ENCODE measurements at places on chromosomes 13 and 19. TPM values are rescaled to one million over a fixed set of nuclear protein-coding genes. Genes with fewer than 3 reads are reported as not detected.

SPC24 gene
- total RNA-seq, result 0.62 TPM

DNA sequence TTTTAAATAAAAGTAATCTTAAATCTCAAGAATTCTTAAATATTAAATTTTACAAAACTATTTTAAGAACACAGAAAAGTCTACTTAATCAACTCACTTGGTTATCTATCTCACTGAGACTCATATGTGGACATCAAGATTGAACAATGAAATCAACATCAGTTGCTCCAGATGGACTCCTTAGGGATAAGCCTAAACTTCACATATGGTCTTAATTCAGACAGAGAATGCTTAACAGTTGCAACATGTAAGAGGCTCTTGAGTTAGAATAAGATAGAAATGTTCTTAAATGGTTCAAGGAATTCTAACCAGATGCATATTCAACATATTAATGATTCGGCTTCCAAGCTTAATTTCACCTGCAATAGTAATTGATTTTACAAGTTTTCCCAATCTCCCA, 1730.9 kb downstream of the PCDH9 start:
- H3K4me1 ChIP-seq, result no peaks in the 10 kb centered on the region
- H3K27ac ChIP-seq, result no peak overlapping the region
- H3K27me3 ChIP-seq, result no peaks in the 10 kb centered on the region

CEACAM20 gene
- not detected for total RNA-seq

DNA sequence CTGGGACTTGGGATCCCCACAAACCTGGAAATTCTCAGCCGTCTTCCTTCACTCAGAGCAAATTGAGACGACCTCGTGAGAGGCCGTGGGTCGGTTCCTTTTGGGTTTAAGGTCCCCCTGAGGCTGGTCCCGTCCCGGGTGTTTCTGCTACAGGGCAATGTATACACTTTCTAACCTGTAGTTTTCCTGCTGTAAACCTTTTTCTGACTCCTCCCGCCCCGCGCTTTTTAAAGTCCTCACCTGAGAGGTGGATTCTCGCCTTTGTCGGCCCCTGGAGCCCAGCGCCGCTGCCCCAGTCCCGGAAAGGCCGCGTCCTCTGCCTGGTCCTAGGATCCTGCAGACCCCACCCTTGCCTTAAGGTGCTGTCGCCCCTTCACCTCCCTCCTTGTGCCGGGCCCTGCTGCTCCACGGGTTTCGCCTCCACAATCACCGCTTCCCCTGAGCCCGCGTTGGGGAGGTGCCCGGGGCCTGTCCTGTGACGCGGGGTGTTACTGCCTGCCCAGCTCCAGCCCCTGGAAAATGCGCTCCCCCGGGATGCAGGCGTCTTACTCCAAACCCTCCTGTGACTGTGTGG, 391 bp downstream of the ZNF761 start:
- no peaks in the 10 kb centered on the region for H3K27me3 ChIP-seq
- peaks cover 2% of the 10 kb centered on the region for H3K36me3 ChIP-seq
- H3K27ac ChIP-seq, result peak overlapping the region; percentile 96

PSG11 gene
- total RNA-seq, result 0.37 TPM

DNA sequence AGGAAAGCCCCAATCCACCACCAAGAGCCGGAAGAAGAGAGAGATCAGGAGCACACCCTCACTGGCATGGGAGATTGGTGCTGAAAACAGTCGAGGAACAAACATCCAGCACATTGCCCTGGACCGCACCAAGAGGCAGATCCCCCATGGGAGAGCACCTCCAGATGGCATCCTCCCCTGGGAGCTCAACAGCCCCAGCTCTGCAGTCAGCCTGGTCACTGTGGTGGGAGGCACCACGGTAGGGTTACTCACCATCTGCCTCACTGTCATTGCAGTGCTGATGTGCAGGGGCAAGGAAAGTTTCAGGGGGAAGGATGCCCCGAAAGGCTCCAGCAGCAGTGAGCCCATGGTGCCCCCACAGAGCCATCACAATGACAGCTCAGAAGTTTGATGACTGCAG, 110.2 kb downstream of the STOML3 start:
- DNase-seq, result no peak
- no peak overlapping the region for H3K27ac ChIP-seq
- H3K27me3 ChIP-seq, result peaks cover 21% of the 10 kb centered on the region
- no peaks in the 10 kb centered on the region for H3K36me3 ChIP-seq
- no peak overlapping the region for H3K4me3 ChIP-seq

GRCh38 chr13:49436890-49437289, 7.0 kb downstream of the CAB39L start:
- no peak overlapping the region for H3K4me3 ChIP-seq
- H3K36me3 ChIP-seq, result peaks cover 5% of the 10 kb centered on the region
- H3K4me1 ChIP-seq, result peaks cover 8% of the 10 kb centered on the region
- H3K27me3 ChIP-seq, result no peaks in the 10 kb centered on the region
- DNase-seq, result no peak
- H3K27ac ChIP-seq, result no peak overlapping the region

DNA sequence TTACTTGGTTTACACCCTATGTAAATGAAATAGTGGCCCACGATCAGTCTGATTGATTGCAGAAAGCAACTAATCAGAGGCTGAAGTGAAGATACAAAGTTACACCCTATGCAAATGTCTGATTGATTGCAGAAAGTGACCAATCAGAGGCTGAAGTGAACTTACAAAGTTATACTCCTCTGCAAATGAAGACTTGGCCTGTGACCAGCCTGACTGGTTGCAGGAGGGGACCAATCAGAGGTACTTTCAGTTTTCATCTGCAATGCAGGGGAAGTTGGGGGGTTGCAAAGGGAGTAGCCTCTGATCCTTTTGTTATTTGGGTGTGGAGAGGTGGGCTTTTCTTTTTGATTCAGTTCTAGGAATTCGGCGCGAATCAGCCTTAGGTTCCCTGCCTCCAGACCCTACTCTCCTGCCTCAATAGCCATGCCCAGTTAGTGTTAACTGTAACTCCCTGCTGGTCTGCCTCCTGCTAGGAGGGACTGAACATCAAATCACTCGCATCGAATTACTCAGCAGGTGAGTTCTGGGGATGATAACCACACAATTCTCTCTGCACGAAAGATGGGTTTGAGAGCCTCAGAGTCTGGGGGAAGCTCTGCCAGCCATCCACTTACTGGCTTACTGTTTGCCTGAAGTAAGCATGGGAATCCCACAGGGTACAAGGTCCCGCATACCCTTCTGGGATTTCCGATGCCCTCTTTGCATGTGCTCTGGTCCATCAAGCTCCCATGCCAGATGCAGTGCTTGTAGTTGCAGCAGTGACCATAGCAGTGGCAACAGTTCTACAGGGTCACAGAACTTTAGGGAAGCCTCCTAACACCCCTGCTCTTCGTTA, 7.5 kb downstream of the ARL11 start:
- peaks cover 14% of the 10 kb centered on the region for H3K4me1 ChIP-seq
- H3K4me3 ChIP-seq, result peak overlapping the region; percentile 71
- no peaks in the 10 kb centered on the region for H3K36me3 ChIP-seq
- H3K27me3 ChIP-seq, result no peaks in the 10 kb centered on the region
- DNase-seq, result no peak

ZNF541 gene
- 0.65 TPM for total RNA-seq

DNA sequence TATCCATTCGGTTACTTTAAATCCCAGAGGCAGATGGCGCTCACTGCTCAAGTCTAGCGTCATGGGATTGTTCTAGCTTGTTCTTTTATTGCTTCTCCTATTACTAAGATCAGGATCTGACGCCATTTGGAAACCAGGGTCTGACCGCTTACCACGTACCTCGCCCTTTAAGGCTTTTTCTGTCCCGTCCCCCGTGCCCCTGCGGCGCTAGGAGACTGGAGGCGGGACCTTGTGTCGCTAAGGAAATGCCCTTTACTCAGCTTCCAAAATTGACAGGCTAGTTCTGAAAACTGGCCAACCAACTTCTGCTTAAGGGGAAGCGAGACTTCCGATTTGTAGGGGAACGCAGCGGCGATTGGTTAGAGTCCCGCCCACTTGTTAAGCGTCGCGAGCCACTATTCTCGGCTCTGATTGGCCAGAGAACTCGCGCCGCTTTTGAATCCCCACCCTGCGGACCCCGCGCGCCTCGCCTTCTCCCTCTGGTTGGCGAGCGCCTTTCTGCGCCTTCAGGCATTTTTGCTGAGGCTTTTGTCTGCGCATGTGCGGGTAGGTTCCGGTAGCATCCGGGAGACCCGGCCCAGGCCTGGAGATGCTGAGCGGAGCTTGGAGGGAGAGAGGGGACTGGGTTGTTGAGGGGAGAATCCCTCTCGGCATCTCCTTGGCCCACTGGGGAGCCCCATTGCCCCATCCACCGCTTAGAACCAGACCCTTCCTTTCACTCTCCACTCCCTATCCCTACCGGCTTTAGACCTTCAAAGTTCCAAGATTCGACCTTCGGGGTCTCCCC, 3.9 kb upstream of the C19orf84 start:
- H3K27me3 ChIP-seq, result no peaks in the 10 kb centered on the region
- DNase-seq, result peak; percentile 70
- peak overlapping the region; percentile 66 for H3K27ac ChIP-seq
- peak overlapping the region; percentile 90 for H3K4me3 ChIP-seq

GRCh38 chr19:50466706-50467039, 9.6 kb upstream of the EMC10 start:
- no peak for DNase-seq
- no peak overlapping the region for H3K4me3 ChIP-seq
- H3K4me1 ChIP-seq, result no peaks in the 10 kb centered on the region
- H3K27ac ChIP-seq, result no peak overlapping the region
- H3K27me3 ChIP-seq, result peaks cover 31% of the 10 kb centered on the region

AP3D1 gene
- 82.2 TPM for total RNA-seq

DNA sequence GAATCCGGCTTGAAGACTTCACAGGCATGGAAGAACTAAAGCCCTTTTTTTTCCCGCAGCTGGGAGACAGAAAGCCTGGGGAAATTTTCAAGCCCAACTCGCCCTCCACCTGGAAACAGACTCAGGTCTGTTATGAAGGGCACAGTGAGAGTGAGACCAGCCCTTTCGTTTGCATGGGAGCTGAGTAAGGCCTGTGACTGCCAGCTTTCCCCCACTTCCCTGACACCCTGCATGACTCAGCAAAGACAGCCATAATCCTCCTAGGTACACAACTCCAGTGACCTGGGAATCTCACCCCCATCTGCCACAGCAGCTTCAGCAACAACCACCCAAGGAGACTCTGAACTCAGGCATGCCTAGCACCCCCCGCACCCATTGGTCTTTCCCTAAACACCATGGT, 87.6 kb upstream of the ZNF91 start:
- no peaks in the 10 kb centered on the region for H3K4me1 ChIP-seq
- no peak overlapping the region for H3K4me3 ChIP-seq
- DNase-seq, result no peak
- H3K27me3 ChIP-seq, result no peaks in the 10 kb centered on the region
- H3K27ac ChIP-seq, result no peak overlapping the region

GRCh38 chr19:8212212-8212611, 3.0 kb downstream of the CERS4 start:
- no peak for DNase-seq
- no peaks in the 10 kb centered on the region for H3K27me3 ChIP-seq
- peaks cover 4% of the 10 kb centered on the region for H3K36me3 ChIP-seq
- peaks cover 27% of the 10 kb centered on the region for H3K4me1 ChIP-seq

DNA sequence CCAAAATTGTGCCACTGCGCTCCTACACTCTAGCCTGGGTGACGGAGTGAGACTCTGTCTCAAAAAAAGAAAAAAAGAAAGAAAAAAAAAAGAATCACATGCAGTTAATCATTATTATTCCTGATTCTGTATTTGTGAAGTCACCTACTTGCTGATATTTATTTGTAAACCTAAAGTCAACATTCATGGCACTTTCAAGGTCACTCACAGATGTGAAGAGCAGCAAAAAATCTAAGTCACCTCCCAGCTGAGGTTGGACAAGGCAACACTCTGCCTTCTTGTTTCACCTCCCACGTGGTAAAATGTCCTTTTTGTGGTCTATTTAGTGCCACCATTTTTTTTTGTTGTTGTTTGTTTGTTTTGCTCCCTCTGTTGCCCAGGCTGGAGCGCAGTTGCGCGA, 26.5 kb downstream of the WDR88 start:
- no peak for DNase-seq
- H3K4me1 ChIP-seq, result peaks cover 25% of the 10 kb centered on the region
- H3K27me3 ChIP-seq, result no peaks in the 10 kb centered on the region
- peak overlapping the region; percentile 79 for H3K27ac ChIP-seq
- H3K36me3 ChIP-seq, result no peaks in the 10 kb centered on the region

Data from T-helper 17 cell (primary cell).